Stimulated activated CD4-positive, alpha-beta T cell treated with anti-CD3 and anti-CD28 coated beads, Interleukin-15, amount 100 ng/mL, for 1 hour (primary cell): ENCODE measurements at places on chromosomes 2 and 18.

DNA sequence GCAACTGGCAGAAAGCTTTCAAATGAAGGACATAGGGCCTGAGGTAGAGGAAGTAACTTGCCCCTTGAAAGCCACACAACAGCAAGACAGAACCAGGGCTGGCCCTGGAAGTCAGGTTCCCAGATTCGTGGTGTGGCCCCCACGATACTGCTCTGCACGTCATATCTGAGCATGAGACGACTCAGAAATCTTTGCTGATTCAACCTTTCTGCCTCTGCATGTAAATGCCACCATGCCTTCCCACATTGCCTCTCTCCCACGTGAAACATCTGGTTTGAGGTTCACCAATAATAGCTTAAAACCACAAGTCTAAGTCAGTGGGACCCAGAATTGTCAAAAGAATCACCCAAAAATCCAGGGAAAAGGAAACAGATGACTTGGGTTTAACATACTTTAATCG is 214.0 kb upstream of the TRIB2 start:
- no peak for DNase-seq

- no peak for DNase-seq
These were observed 45.2 kb downstream of the ST3GAL5 start for GRCh38 chr2:85843543-85843942.

- DNase-seq: no peak
These were observed 126.9 kb downstream of the KCNS3 start for GRCh38 chr2:18005411-18005810.

GRCh38 chr2:190860985-190861680 is 19.5 kb upstream of the GLS start:
- no peak for DNase-seq

- DNase-seq: no peak
These were observed 12.5 kb downstream of the NMS start for GRCh38 chr2:100482741-100483140.
